ENCODE measurements at places on chromosomes 7 and 10.

- no peak for DNase-seq
Measured at GRCh38 chr7:92729172-92729571, 107.2 kb downstream of the CDK6 start.

DNA sequence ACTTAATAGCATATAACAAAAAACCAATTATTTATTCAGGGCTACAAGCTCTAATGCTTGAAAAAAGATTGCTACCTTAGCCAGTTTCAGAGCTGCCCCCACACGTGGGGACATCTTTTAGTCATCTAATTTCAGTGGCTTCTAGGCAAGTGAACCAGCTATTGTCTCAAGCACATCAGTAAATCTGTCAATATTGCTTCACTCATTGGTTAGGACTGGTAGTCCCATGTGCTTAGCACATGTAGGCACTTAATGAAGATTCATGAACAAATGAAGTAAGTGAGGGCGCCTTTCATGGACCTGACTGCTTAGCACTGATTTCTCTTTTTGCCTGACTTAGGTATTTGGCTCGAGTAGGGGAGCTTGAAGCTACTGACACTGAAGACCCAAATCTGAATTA is 19.6 kb downstream of the ENTPD7 start:
- no peak for DNase-seq

DNA sequence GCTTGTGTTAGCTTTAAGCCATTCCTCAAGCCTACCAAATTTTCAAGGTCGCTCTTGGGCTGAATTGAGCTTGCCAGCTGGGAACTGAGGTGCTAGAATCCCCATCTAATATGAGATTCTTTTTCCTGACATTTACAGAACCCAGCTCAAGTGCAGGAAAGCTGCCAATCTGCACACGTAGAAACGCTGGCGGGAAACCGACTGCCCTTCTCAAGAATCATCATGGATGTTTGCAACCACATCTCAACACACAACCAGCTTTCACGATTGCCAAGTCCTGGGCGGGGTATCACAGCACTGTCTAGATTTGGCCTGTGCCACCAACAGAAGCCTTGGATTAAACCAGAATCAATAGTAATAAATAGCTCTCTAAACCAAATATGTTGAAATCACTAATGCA is 203.7 kb downstream of the DIP2C start:
- DNase-seq: no peak

- DNase-seq: no peak
Measured at GRCh38 chr7:69225259-69225943, 372.9 kb upstream of the AUTS2 start.

GRCh38 chr7:117116211-117116610 is 162.9 kb downstream of the ST7 start:
- no peak for DNase-seq

GRCh38 chr7:135990258-135990657 is 13.1 kb upstream of the MTPN start:
- DNase-seq: no peak

- DNase-seq: no peak
Measured at GRCh38 chr10:94440096-94440495, 37.8 kb downstream of the TBC1D12 start.

DNA sequence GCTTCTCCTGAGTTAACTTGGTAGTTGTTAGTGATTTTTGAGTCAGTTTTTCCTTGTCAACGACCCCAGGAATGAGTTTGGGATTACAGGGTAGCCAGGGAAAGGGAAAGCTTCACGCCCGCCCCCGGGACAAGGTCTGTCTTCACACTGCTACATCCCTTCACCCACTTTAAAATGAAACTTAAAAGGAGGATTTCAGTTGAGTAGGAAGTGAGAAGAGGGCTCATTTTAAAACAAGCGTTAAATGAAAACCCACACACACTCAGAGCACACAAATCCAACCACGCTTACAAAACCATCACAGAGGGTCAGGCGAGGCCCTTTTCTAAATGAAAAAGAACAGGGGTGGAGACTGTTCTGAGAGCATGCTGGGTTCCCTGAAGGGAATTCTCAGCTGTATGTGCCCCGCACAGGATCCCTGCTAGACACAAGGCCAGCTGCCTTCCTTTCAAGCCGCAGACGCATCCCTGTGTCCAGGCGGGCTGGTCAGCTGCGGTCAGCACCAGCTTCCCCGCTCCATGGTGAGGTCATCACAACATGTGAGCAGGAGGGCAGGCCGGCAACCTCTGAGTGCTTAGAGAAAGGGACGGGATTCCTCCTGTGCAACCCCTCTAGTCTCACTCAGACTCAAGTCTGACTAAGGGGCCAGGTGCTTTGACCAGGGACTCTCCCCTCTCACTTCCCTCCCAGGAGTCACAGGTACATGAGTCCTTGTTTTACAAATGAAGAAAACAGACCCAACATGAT is 111.8 kb downstream of the EGFR start:
- peak; percentile 85 for DNase-seq

- DNase-seq: peak; percentile 68
Measured at GRCh38 chr10:96292971-96293920, 11.0 kb upstream of the DNTT start.

DNA sequence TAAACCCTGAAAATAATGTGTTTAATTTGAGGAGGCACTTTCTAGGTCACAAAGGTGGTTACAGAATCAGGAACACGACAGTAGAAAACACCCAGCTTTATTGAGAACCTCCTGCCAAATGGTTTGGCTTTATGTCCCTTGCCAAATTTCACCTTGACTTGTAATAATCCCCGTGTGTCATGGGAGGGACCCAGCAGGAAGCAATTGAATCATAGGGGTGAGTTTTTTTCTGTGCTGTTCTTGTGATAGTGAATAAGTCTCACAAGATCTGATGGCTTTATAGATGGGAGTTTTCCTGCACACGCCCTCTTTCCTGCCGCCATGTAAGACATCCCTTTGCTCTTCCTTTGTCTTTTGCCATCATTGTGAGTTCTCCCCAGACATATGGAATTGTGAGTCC is 193.8 kb upstream of the KLF6 start:
- DNase-seq: peak; percentile 18

DNA sequence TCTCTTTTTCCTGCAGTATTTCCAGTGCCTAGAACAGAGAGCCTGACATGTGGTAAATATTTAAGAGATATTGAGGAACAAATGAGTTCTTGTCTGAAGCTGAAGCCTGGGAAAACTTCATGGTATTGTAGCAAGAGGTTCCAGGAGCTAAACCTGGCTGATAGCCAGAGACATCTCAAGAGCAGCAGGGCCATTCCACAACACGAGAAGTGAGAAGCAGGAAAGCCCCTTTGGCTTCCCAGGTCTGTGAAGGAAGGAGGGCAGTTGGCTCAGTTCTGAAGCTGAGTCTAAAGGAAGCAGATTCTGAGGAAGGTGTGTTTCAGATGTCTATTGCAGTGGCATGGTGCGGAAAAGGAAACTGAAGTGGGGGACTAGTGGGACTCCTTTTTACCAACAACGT is 63.8 kb upstream of the FAM204A start:
- DNase-seq: no peak

- DNase-seq: no peak
Measured at GRCh38 chr7:47290867-47291266, 291.0 kb downstream of the TNS3 start.

DNA sequence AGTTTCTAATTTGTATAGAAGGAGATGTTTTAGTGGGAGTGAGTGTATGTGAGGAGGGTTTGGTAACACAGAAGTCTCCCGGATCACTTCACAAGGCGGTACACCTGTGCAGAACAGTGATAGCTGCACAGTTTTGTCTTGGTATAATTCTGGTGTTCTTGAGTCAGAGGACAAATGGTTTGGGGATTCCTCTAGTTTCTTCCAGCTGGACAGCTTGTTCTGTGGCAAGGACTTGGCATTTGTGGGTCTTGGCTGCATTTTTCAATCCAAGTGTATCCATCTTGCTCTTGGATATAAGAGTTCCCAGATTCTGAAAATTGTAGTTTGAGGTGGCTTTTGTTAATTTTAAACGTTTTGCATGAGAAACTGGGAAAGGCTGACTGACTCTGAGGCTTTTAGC is 135.7 kb downstream of the AHR start:
- DNase-seq: no peak

DNA sequence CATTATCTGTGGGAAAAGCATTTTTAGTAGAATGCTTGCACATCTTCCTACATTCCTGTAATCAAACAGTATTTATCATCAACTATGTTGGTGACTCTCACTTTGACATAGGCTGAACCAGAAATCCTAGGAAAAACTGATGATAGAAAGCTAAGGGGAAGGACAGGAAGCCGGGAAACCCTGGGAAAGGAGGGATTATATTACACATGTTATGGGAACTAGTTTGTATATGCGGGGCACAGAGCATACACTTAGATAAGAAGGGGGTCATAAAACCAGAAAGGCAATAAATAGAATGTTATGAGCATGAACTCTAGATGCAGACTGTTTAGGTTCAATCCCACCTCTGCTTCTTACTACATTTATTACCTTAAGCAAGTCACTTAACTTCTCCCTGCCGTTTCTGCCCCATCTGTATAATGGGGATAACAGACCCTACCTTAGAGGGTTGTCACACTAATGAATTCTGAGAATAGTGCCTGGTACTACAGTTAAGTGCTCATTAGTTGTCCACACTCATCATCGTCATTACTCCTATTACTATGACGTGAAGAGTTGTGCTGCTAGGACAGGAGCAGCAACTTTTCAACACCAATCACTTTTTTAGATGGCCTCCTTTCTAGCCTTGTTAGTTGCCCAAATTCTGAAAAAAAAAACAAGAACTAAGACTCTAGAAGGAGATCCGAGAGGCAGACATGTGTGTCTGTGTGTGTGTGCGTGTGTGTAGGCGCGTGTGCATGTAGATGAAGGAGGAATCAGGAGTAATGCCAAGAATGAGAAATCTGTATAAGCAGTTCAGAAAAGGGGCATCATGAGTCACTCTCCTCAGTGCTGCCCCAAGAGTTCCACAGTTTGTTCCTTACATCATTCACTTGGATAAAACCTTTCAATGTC is 52.2 kb downstream of the KMT2C start:
- peak; percentile 85 for DNase-seq

DNA sequence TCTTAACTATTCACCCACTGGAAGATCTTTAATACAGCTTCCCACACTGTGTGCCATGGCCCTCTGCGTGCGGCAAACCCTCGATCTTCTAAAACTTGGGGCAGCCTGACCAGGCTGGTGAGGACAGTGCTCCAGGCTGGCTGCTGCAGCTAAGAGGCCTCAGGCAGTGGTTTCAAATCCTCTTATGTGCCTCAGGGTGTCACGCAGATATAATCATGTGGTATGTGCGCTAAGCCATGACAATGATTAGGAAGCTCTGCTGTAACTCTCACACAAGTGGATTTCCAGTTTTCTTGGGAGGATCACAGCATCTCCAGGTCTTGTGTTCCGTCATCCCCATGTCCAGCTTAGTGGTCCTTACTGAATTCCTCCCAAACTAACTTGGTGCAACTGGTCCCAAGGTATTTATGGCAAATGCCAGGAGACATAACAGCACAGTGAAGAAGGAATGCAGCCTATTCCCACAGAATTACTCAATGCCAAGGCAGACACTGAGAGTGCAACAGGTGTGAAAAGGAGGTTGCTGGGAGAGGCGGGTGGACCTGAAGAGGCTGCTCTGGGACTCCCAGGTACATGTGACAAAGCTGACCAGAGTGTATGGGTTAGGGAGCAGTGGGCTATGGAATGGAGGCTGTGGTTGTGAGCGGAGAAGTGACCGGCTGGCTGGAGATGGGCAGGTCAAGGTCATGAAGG is 2.3 kb downstream of the HPS1 start:
- peak; percentile 52 for DNase-seq

- no peak for DNase-seq
Measured at GRCh38 chr7:31679574-31680305, 7.3 kb upstream of the PPP1R17 start.

DNA sequence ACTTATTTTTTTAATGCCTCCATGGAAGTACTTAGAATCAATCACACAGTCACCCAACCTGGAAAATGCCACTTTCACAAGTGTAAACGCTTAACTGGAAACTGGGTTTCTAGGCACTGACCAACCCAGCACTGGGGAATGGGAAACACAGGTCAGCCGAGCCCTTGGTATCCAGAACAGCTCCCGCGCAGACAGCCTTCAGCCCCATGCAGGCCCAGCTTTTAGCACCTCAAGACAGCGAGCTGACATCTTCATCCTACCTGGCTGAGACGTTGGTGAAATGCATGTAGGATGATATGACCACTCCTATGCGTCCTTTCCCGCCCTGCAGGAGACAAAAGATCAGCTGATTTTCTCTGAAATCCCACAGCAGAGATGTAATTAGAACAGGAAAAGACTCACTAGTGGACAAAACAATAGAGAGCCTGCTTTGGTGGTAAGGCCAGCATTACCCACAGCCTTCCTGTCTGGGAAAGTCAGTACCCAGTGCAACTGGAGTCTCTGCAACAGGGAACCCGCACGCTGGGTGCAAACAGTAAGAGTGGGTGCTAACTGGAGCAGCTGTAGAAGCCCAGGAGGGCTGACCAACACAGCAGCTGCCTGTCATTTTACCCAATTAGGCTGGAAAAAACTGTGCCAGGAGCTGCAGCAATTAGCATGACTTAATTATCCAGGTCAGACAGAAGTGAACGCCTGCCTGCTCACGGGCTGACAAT is 153.7 kb downstream of the TNS3 start:
- no peak for DNase-seq

DNA sequence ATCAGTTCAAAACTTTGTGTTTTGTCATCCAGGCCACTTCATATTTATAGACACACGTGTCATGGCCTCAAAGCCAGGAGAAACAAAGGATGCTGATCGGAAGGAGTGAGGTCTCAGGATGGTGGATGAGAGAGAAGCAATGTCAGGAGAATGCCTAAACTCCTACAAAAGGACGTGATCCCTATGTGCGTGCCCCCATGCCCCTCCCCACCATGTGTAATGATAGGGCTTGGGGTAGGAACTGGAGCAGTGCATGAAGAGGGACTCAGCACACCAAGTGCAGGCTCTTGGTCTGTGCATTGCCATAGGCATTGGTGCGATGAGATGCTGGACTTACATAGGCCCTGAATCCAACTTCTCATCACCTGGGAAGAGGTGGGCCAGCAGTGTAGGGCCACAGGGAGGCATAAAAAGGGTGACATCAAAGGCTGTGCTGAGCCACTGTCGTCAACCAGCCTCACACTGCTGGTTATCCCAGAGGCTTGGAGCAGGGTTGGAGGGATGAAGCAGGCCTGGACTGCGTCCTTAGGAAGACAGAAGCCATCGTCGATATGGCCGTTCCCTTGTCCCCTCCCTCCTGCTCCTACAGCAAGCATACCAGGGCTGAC is 46.9 kb upstream of the GDF10 start:
- DNase-seq: no peak

GRCh38 chr10:114272696-114273095 is 33.6 kb downstream of the VWA2 start:
- DNase-seq: no peak

Measured in renal cortical epithelial cell (primary cell).